ENCODE measurements at places on chromosomes 2 and 18.

DNA sequence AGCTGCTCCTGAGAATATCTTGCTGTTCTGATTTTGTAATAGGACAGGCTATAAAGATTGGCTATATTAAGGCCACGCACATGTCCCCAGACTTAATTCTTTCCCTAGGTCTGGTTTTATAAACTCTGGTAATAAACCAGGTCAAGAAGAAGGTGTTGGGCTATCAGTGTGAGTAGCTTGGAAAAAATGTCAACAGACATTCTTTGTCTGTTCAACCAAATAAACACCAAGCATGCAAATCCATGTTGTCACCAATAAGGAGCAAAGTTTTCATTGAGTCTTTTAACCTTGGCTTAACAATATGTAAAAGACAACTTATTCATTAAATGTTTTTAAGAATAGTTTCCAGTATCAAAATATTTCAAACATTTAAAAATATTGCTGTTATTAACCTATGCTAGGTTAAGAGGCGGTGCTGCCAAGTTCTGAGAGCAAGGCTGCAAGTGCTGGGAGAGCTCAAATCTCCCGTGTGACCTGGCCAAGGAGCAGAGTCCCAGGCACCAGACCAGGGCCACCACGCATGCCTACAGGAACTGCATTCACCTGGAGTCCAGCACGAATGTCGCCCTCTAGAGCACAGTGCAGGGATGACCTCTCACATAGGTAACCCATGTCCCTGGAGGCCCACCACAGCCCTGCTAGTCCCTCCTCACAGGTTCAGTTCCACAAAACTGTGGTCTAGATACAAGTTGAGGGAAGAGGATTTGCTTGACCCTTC, 120.5 kb upstream of the POU3F3 start:
- DNase-seq, result no peak

DNA sequence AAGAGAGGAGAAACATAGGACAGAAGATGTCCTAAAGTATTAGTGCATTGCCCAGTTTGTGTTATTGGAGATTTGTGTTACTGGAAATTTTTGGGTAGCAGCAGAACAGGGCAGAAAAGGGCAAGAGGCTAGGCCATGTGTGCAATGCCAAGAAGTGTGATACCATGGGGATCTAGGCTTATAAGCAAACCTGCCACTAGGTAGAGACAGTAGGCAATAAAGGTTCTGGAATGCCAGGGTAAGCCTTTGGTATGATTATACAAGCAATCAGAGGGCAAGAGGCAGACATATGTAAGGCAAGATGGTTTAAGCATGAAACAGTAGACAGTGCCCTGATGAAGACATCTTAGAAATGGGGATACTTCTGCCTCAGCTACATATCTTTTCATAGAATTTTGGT, 12.3 kb upstream of the CERS6 start:
- DNase-seq, result no peak

DNA sequence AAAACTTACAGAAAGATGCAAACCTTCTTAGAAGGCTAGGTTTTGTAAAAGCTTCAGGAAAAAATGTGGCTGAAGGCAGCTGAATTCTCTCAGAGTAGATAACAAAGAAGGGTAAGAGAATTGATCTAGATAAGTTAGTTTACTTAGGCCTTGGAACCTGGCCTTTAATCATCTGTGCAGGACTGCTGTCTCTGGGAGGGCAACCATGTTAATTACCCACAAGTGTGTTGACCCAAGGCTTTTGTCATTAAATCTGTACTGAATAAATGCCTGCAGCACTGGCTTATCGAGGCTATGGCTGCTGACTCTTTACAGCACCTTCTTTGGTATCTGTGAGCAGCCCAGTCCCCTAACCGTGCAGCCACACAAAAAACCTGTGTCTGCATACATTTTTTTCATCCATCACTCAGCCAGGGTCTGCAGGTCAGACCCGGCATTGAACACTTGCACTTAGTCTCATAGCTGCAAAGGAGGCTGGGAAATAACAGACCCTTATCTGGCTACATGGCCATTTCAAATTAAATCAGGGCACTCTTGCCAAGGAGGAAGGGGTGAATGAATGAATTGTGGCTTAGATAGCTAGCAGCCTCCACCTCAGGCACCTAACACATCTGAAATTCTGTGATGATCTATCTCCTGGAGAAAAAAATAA, 120.2 kb upstream of the MSH2 start:
- DNase-seq, result no peak

GRCh38 chr2:96533292-96534073, 3.1 kb upstream of the ARID5A start:
- DNase-seq, result no peak

DNA sequence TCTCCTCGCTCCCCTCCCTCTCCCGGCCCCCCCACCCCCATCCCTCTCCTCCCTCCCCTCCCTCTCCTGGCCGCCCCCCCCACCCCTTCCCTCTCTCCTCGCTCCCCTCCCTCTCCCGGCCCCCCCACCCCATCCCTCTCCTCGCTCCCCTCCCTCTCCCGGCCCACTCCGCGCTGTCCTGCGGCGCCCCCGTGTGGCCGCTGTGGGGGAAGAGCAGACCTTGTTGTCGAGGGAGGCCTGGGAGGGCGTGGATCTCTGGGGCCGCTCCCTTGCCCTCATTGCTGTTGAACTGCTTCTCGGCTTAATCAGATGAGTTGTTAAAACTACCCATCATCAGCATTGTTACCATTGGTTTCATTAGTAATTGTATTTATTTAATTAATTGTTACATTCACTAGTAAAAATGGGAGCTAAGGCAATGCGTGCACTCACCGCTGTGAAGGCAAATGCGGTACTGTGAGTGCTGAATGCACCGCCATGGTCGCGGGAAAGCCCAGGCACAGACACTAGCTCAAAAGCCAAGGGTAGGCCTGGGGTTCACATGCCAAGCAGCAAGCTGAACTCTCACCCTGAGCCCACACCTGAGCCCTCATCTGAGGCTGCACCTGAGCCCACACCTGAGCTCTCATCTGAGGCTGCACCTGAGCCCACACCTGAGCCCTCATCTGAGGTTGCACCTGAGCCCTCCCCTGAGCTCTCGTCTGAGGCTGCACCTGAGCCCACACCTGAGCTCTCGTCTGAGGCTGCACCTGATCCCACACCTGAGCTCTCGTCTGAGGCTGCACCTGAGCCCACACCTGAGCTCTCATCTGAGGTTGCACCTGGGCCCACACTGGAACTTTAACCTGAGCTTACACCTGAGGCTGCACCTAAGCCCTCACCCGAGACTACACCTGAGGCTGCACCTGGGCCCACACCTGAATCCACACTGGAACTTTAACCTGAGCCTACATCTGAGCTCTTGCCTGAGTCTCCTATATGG, 8.8 kb downstream of the RTP5 start:
- peak; percentile 14 for DNase-seq

Measured in NCI-H510A treated with DMSO at 0.1 percent for 48 hours (cell line).